Fibroblast of skin of scalp (primary cell): ENCODE measurements at places on chromosomes 7 and 10.

GRCh38 chr10:7409732-7410168 lies 1.1 kb downstream of the SFMBT2 start:
- DNase-seq = no peak

DNA sequence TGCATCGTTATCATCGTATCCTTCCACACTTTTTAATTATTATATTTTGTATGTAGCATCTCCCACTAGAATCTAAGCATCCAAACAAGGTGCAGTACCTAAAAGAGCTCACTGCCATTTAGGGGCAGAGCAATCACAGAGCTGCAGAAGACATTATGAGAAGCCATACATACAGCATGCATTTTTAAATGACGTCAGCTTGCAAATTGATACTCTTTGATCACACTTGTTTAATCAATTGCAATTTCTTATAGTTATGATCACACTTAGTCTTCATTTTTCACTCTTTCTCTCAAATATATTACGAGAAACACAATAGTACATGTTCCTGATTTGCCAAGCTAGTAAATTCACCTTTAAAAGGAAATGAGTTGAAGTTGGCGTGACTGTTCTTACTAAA lies 753.3 kb upstream of the LRRN3 start:
- DNase-seq = no peak

DNA sequence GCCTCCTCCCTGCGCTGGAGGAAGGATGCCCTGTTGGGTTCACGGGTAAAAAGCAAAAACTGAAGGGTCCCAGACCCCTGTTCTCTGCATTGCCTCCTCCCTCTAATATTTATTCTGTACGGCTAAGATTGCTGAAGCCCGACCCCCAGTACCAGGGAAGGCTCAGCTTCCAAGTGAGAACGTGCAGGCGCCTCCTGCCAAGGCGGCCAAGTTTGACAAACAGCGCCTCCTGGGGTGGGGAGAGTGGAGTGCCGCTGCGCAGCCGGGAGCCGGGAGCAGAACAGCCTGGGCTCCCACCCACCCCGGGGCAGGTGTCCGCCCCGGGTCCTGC lies 4.7 kb upstream of the EBF3 start:
- DNase-seq = peak; percentile 54

GRCh38 chr10:131901181-131901829 lies 497 bp downstream of the PPP2R2D start:
- peak; percentile 6 for DNase-seq

- no peak for DNase-seq
Observed at GRCh38 chr7:28725911-28726310, 232.2 kb downstream of the TRIL start.

DNA sequence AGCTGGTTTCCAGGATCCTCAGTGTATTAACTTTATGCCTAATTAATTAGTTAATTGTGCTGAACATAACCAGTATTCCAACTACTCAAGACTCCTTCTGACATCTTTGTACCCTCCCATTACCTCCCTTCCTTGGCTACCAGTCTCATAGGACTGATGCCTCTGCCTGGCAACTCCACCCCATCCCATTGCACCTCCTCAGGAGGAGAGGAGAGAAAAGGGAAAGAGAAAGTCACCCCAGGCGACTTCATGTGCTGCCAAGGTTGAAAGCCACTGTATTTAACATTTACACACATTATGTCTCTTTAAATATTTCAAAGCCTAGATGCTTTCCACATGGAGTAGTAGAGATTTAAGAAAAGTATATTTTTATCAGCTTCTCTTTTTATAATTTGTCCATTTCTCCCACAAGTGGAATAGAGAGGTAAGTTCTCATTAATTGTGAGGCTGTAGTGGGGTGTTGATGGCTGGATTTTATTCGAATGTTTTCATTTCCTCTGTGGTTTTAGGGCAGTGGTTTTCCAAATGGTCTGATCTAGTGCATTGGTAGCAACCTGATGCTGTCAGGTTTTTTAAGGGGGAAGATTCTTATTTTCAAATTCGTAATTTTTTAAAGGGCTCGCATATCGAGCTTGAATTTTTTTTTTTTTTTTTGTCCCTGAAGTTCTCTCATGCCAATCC lies 148.0 kb downstream of the BICC1 start:
- peak; percentile 68 for DNase-seq

- no peak for DNase-seq
Observed at GRCh38 chr10:64054392-64054791, 533.2 kb downstream of the REEP3 start.

DNA sequence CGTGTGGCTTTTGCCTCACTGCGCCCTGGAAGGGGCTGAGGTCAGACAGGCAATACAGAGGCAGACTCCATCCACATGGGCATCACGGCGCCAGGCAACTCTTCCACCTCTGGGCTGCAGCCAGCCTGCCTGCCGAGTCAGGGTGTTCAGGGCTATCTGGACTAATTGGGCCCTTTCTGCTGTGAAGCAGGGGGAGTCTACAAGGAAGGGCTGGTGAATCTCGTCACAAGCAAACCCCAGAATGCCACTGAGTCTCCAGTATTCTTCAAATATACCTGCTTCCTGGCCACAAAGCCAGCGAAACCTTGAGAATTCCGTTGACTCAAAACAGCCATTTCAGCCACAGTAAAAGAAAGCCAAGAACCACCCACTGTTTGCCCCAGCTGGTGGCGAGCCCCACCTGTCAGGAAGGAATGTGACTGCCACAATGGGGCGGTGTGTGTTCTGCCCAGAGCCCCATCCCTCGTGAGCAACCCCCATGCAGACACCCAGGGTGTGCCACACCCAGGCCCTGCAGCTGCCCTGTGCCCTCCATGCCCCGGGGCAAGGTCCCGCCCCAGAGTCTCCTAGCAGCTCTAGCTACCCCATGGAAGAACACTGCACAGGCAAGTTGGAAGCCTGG lies 117.3 kb downstream of the FAM53B start:
- DNase-seq = no peak

DNA sequence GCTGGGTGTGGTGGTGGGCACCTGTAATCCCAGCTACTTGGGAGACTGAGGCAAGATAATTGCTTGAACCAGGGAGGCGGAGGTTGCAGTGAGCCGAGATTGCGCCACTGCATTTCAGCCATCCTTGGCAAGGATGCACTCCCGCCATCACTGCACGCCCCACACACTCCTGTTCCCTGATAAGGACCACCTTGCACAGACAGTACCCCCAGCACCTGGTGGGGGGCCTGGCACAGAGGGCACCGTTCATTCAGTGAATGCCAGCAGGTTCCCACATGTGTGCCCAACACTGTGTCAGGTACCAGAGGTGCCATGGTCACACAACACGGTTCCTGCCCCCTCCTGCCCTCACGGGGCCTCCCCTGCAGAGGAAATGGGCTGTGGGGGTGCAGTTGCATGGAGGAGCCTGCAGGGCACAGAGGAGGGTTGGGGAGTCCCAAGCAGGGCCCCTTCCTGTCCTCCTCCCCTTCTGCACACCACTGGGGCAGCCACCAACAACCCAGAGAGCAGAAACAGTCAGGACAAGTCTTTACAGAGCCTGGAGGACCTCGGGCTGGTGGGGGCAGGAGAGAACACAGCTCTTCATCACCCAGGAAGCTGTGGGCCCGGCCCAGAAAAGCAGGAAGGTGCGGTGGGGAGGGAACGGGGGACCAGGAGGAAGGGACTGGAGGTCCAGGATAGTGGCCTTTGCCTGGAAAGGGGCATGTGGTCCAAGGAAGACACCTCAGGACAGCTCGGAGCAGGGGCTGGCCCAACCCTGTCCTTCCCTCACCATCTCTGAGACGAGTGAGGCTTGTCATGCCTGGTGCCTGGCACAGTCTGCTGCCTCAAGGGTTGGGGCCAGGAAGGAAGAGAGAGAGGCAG lies 7.1 kb downstream of the CRYGN start:
- no peak for DNase-seq

DNA sequence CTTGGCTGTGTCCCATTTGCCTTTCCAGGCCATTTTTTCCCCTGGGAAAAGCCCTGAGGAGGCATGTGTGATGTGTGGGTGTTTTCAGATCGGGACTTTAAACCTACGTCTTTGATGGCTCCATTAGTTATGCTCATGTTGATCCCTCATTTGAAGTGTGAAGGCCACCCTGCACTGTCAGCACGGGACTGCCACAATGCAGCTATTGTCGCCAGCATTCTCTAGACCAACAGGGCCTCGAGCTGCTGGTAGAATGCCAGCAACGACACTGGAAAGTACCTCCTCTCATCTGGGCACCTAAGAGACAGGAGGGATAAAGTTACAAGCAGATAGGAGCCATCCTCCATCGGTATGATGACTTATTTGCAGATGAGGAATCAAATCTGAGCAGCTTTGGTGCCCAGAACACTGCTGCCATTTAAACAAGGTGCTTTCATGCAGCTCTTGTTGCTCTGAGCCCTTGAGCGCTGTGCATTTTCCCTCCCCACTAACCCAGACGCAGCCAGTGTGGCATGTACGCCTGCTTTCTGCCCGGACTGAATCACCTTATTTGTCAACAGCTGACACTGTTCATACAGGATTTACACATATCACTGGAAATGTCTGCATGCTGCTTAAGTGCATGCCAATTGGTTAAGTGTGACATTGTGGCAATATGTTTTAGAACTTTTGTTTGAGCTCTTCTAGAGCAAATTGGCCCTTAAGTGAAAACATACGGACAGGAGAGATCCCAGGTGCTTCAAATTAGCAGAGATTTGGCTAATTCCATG lies 175.0 kb upstream of the PITRM1 start:
- DNase-seq = no peak

DNA sequence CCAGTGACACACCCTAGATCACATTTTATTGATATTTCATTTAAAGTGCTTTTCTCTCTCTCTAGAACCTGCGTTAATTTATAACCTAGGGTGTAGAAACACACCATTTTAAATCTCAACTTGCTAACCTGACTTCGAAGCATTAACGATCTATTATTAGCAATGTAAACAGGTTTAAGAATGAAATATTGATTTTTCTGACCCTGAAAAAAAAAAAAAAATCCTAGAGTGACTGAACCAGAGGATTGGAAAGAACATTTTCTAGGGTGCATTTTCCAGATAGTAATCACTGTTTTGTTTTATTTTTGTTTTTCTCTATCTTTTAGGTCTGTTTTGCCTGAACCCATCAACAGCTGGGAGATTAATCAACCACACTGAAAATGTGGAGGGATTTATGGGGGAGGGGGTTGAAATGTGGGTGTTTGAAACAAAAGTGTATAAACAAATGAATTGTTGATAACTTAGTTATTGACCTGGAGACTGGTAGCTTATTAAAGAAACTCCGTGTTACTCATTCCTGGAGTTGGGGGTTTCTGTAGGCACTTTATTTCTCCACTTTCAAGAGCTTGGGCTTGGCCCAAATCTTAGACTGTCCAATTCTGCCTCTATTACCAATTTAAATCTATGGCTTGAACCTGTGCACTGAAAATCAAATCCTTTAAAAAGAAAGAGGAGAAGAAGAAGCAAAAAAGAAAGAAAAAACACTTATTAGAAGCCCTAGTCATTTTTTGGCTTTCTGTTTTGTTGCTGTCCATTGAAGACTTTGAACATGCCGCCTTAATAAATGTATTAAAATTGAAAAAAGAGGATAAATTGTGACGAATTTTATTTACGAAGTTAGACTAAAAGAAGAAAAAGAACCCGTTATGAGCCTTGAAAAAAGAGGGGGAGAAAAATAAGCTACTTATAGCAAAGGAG lies 2.8 kb downstream of the HOXA2 start:
- no peak for DNase-seq

DNA sequence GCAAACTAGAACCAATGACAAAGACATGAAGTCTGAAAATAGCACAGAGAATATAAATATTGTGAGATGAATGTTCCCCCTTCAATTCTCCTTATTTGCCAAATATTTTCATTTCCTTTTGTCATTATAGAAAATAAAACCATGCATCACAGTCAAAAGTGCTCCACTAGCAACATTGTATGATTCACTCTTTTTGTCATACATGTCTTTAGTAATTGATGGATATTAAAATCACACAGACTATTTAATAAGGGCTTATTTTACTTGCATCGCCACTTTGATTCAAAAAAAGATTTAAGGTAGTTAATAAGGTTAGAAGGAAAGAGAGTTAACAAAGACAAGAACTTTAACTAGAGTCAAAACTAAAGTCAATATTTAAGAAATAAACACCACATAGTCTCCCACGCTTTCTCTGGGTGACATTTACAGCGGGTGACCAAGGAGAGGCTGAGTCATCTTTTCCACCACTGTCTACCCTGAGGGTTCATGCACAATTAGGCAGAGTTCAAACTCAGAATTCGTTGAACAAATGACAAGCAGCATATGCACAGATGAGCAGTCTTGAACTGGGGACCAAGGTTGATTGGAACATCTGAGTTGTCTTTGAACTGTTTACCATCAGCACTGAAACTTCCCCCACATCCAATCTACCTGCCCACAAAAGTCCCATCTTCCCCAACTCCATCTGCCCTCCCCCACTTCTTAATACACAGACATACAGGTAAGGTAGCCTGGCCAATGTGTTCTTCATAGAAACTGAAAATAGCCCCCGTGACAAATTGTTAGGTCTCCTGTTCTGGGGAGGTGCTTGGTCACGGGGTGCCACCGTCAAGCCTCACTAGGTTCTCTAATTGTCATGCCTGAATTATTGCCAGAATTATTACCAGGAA lies 42.5 kb downstream of the C7orf25 start:
- DNase-seq = peak; percentile 12

DNA sequence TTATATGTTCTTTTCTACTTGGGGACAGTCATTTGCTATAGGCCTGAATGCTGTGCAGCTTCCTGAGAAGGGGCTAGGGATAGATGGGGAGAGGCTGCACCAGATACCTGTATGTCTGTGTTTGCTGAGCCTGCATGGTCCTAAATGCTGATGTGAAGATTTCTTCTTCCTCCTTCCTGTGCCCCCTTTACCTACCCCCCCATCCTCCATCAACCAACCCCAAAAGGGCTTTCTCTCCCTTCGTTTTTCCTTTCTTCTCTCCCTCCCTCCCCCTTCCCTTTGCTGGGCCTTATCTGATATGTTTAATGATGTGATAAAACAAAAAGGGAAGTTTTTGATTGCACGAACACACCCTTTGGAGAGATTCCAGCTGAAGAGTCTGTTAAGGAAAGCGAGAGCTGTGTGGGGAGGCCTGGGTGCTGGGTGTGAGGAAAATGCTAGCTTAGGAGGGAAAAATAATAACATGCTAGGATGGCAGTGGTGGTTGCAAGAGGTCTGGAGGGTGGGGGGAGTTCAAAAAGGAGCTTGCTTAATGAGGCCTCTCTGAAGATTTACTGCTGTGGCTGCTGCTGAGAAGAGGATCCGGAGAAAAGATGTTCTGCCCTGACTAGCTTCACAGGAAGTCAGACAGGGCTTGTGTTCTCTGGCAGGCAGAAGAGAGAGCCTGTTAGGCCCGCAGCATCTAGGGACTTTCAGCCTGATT lies 101.8 kb downstream of the SAMD9 start:
- peak; percentile 56 for DNase-seq

GRCh38 chr7:105304040-105304895 lies 84.5 kb downstream of the SRPK2 start:
- peak; percentile 16 for DNase-seq

GRCh38 chr10:93703066-93703465 lies 674 bp upstream of the FRA10AC1 start:
- DNase-seq = peak; percentile 14

- no peak for DNase-seq
Observed at GRCh38 chr10:80585812-80586211, 48.1 kb downstream of the SH2D4B start.

GRCh38 chr10:43264965-43265798 lies 1.7 kb downstream of the RASGEF1A start:
- DNase-seq = no peak

- no peak for DNase-seq
Observed at GRCh38 chr10:124146483-124146882, 53.1 kb upstream of the CHST15 start.
